ENCODE measurements at places on chromosomes 16 and 17.
A peak's percentile ranks its signal among the peaks of the same experiment; 100 is the strongest.

- peak; percentile 78 for DNase-seq
These were observed 45.2 kb upstream of the STAC2 start for GRCh38 chr17:39270923-39271322.

DNA sequence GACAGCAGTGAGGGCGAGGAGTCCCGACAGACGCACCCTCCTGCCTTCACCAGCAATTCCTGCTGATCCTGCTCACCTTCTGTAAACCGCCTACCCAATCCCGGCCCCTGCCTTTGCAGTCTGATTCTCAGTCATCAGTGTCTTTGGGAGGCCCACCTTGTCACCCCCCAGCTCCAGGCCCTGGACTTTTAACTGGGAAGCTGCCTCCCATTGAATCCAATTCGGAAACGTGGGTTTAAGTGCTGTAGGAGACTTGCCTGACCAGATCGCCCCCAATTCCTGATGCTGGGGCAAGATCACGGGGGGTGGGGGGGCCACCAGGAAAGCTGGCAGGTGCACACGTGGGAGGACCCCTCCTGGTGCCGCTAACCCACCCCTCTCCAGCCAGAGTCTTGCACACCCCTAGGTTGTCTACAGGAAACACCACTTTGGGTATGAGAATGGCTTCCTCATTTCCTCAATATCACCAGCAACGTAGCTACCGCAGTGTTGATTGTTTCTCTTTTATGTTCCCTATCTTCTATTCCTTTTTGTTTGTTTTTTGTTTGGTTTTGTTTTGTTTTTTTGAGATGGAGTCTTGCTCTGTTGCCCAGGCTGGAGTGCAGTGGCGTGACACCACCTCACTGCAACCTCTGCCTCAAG is 46.6 kb upstream of the CMIP start:
- peak; percentile 81 for DNase-seq

GRCh38 chr17:80063830-80064585 is 27.6 kb downstream of the CCDC40 start:
- DNase-seq = peak; percentile 37

DNA sequence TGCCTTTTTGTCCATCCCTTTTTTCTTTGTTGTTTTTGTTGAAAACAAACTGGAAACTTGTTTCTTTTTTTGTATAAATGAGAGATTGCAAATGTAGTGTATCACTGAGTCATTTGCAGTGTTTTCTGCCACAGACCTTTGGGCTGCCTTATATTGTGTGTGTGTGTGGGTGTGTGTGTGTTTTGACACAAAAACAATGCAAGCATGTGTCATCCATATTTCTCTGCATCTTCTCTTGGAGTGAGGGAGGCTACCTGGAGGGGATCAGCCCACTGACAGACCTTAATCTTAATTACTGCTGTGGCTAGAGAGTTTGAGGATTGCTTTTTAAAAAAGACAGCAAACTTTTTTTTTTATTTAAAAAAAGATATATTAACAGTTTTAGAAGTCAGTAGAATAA is 4.9 kb downstream of the SOX9 start:
- no peak for DNase-seq

- DNase-seq = peak; percentile 84
These were observed 52.5 kb upstream of the MTSS2 start for GRCh38 chr16:70738083-70738977.

GRCh38 chr17:16155536-16155935 is 59.8 kb downstream of the NCOR1 start:
- DNase-seq = peak; percentile 34

DNA sequence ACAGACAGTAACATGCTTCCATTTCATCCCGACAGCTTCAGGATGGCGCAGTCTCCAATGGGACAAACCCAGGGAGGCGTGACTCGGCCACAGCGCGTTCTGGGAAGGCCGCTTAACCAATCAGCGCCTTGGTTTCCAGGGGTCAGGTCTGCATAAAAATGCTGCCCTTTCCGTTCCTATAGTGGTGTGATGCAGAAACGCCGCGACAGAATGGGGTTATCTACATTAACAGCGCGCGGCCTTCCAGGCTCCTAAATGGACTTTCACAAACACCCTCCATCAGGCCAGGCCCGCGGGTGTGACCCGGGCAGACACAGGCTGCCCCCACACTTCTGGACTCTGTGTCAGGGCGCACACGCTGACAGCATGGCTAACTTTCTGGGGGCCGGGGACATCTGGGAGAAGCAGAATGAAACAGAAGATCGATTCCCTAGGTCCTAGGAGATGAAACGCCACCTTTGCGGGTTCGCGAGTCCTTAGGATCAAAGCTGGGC is 792 bp downstream of the TMEM231 start:
- no peak for DNase-seq

DNA sequence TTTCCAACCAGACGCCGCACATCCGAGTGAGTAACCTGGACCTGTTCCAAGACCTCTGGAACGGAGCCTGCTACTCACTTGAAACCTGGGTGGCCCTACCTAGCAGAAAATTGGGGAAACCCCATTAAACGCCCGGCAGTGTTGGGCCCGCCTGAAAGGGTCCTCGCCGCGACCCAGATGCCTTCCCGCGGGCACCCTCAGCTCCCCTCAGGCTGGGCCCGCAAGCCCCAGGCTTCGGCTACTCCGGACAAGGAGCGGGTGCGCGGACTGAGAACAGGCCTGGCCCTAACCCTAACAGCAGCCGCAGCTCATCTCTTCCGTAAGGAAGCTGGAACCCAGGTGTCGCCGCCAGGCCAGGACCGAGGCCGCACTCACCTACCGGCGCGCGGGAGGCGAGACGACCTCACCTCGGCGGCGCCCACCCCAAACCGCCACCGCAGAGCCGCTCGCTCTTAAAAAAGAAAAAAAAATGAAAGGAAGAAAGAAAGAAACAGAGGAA is 344 bp downstream of the PSME3IP1 start:
- peak; percentile 74 for DNase-seq

GRCh38 chr16:59950431-59950830 is 1216.3 kb upstream of the GOT2 start:
- DNase-seq = no peak

- no peak for DNase-seq
These were observed 154.3 kb upstream of the ZFHX3 start for GRCh38 chr16:73202161-73202729.

DNA sequence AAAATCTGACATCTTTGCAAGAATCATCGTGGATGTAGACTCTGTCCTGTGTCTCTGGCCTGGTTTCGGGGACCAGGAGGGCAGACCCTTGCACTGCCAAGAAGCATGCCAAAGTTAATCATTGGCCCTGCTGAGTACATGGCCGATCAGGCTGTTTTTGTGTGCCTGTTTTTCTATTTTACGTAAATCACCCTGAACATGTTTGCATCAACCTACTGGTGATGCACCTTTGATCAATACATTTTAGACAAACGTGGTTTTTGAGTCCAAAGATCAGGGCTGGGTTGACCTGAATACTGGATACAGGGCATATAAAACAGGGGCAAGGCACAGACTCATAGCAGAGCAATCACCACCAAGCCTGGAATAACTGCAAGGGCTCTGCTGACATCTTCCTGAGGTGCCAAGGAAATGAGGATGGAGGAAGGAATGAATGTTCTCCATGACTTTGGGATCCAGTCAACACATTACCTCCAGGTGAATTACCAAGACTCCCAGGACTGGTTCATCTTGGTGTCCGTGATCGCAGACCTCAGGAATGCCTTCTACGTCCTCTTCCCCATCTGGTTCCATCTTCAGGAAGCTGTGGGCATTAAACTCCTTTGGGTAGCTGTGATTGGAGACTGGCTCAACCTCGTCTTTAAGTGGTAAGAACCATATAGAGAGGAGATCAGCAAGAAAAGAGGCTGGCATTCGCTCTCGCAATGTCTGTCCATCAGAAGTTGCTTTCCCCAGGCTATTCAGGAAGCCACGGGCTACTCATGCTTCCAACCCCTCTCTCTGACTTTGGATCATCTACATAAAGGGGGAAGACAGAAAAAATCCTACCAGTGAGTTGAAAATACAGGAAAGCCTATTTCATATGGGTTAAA is at the start of gene G6PC1:
G6PC1 (plus strand) TSS at position 340 of the 872 bp plus-strand sequence; CDS start at position 418, 78 bp downstream.
- no peak for DNase-seq

- DNase-seq = no peak
These were observed 581.5 kb upstream of the RBFOX1 start for GRCh38 chr16:6751191-6751590.

- no peak for DNase-seq
These were observed 138.8 kb downstream of the XYLT1 start for GRCh38 chr16:17331991-17332390.

DNA sequence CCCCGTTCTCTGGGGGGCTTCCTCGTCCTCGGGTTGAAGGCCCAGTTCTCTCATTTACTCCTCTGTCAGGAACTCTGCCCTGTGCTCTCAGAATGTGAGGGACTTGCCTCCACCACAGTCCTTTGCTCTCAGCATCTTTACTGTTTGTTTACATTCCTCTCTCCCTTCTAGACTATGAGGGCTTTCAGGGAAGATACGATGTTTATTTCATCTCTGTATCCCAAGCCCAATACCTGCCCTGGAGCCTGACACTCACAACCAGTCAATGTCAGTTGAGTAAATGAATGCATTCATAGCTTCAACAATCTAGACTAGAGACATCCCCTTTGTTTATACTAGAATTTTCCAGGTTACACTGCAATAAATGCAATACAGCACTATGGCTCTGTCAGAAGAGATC is 409.6 kb upstream of the CDH11 start:
- no peak for DNase-seq

- no peak for DNase-seq
These were observed 3.1 kb upstream of the EXOC7 start for GRCh38 chr17:76106703-76107102.

GRCh38 chr17:48261297-48261880 is 153.8 kb downstream of the SNX11 start:
- no peak for DNase-seq

GRCh38 chr17:40021451-40021971 is 6.3 kb downstream of the CSF3 start:
- no peak for DNase-seq

DNA sequence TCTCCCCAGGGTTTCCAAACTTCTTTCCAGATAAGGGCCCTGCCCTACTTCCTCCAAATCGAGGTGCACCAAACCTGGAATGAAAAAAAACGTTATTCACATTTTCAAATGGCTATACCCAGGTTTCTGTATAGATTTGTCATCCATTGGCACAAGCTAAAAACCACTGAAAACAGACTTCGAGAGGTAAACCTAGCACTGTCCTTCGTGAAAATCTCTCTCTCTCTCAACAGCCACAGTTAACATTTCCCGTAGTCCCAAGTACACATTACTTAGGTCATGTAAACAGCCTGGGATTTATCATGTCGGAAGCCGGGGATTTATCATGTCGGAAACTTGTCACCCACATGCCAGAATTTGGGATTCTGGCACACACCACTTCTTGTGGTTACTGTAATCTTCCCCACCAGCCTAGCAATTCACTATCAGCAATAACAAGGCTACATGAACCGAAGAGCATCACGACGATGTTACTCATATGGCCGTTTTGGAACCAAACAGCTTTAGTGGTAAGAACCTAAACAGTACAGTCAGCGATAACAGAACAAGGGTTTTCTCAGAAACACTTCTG is 1.2 kb downstream of the DDX5 start:
- no peak for DNase-seq

DNA sequence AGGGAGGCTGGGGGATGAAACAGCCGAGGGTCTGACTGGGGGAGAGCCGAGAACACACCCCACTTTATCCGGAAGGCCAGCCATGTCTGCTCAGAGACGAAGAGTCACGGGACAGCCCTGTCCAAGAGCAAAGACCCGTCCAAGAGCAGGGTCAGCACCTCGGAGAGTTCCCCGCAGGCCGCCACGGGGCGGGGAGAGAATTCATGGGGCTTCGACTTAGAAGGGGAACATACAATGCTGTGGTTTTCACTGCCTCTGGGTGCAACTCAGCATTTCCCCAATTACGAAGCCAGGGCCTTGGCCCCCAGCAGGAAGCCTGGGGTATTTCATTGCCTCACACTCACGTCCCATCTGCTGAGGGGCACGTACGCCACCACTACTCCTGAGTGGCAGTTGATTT is 59.3 kb downstream of the JPH3 start:
- peak; percentile 98 for DNase-seq

DNA sequence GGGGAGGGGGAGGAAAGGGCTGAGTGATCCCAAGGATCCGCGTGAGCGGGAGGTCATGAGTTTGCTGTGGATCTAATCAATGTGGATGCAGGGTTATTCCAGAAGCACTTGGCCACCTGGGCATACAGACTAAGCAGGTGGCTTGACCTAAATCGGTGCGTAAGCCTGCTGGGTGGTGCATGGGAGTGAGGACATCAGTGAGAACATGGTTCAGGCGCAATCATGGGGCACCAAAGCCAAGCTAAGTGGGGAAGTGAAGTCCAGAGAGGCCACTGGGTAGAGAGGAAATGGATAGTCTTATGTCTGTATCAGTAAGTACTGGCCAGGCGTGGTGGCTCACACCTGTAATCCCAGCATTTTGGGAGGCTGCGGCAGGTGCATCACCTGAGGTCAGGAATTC is 18.9 kb upstream of the MFSD6L start:
- DNase-seq = no peak

DNA sequence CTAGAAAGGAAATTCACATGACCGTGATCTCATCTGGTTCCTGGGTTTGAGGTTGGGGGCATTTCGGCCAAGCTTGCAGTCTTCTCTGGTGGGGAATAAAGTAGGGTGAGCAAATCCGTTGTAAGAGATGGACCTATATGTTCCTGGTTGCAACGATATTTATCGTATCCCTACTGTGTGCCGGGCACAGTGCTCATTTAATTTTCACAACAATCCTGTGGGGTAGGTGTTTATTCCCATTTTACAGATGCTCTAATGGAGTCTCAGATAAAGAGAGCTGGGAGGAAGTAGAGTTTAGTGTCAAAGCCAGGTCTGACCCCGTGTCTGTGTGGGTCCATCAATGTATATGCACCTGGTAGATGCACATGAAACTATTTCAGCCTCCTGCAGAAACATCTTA is 9.4 kb downstream of the CMIP start:
- no peak for DNase-seq

DNA sequence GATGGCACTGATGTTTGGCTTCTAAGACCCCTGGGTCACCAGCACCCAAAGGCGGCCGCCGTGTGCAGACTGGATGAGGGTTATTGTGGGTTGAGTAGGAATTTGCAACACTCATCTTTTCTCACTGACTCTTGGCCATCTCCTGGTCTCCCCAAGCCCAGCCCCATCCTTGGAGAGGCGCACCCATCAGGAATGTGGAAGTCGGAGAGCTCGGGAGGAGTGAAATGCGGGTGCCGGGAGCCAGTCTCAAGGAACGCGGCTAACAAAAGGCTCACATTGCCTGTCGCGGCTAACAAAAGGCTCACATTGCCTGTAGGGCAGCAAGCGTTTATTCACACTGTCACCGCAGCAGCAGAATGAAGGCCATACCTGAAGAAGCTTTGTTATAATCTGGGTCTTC is 248.6 kb downstream of the FOXL1 start:
- no peak for DNase-seq

DNA sequence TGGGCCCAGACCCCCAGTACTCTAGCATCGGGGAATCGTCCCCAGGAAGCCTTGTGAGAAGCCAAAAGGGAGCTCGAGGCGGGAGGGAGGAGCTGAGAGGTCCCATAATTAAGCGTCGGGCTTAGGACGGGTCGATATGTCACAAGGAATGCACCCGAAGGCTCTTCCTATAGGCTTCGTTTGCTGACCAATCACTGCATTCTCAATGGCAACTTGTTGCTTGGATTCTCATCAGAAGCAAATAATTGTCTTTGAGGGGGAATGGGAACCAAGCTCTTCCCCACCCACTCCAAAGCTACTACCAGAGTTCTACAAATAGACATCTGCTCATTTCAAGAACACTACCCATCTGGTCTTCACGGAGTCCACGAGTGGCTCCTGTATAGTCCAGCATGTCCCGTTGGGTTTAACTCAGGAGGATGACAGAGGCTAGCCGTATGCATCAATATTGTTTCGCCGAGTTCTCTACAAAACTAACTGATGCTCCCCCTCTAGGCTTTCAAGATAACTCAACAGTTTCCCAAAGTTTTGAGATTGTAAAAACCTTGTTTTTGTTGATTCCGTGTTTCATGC is 628 bp upstream of the BLMH start:
- no peak for DNase-seq

Measured in common myeloid progenitor, CD34-positive (primary cell).